ENCODE measurements at places on chromosomes 4 and X.

DNA sequence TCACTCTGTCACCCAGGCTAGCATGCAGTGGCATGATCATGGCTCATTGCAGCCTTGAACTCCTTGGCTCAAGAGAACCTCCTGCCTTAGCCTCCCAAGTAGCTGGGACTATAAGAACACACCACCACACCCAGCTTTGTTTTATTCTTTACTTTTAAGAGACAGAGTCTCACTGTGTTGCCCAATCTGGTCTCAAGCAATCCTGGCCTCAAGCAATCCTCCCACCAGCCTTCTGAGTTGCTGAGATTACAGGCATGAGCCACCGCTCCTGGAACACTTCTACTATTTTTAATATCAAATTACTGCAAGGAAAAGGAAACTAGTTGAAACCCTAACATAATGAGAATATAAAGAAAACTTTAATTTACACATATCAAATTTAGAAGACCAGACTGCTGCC is 85.4 kb downstream of the FAM13A start:
- no peak for DNase-seq

GRCh38 chrX:10168226-10168625 is 11.5 kb downstream of the CLCN4 start:
- no peak for DNase-seq

DNA sequence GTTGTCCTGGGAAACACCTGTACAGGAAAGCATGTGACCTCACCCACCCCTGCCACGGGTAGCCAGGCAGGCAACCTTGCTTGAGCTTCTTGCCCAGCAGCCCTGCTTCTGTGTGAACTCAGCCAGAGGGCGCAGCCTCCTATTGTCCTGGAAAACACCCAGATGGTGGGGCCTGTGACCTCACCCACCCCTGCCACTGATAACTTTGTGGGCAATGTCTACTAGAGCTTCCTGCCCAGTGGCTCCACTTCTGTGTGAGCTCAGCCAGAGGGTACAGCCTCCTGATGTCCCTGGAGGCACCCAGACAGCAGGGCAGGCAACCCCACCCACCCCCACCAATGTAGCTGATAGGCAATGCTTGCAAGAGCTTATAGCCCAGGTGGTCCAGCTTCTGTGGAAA is 146.3 kb downstream of the DTHD1 start:
- no peak for DNase-seq

DNA sequence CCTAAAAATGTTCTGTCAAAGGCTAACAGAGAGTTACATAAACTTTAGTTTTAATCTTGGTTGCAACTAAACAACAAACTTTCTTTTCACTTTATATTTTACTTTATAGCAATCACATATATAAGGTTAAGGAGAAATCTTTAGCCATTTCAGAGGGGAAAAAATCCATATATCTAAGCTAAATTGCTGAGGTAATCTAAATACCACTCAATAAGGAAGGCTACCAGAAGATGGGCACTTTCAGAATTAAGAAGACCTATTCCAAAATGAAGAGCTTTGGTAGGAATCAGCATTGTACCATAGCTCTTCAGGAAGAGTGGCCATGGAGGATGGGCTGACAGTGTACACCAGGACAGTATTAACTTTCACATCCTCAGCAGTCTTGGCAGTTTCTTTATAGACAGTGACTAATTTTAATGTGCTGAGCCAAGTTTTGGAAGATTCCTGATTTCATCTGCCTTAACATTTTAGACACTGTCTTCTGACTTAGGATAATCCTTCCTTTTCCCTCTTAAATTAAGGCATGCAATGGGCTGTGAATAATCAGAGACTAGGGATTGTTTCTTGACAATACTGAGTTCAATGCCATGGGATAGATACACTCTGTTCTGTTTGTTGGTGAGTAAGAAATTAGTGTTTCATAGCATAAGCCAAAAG is 7.1 kb downstream of the FAT4 start:
- DNase-seq: peak; percentile 65

GRCh38 chr4:186400676-186401075 is 134.7 kb downstream of the F11 start:
- no peak for DNase-seq

- DNase-seq: no peak
Observed at GRCh38 chr4:81346719-81347118, 125.0 kb downstream of the RASGEF1B start.

DNA sequence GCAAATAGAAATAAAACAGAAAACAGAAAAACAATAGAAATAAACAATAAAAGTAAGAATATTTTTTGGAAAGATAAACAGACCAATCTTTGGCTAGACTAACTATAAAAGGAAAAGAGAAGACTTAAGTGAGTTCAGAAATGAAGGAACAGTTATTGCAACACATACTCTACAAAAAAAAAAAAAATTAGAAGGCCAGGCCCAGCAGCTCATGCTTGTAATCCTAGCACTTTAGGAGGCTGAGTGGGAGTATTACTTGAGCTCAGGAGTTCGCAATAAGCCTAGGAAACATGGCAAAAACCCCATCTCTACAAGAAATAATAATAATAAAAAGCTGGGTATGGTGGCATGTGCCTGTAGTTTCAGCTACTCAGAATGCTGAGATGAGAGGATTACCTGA is 336.7 kb downstream of the DTHD1 start:
- no peak for DNase-seq

DNA sequence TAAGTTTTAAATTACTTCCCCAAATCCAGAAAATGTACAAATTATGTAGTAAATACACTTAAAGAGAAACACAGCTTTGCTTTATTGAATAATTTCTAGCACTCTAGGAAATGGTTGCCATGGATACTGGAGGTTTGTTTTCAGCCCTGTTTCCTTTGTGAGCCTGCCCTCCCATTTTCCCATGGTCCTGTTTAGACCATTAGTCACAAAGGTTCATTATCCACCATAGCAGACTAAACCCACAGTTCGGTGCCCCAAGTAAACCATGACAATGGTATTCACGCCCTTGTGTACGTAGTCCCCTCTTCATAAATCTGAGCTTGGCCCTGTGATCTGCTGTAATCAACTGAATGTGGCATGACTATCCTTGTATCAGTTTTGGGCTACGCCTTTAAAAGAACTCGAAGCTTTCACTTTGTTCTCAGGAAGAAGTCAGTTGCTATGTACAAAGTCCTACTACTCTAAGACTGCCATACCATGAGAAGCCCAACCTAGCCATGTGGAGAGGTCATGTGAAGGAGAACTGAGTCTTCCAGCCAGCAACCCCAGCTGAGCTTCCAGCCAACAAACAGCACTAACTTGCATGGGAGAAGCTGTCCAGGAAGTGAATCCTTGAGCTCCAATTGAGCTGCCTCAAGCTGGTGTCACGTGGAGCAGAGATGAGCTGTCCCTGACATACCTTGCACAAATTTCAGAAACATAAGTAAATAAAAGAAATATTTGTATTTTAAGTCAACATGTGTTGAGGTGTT is 300.4 kb downstream of the LDB2 start:
- peak; percentile 67 for DNase-seq

- peak; percentile 33 for DNase-seq
Observed at GRCh38 chr4:106494066-106494465, 125.5 kb upstream of the GIMD1 start.

DNA sequence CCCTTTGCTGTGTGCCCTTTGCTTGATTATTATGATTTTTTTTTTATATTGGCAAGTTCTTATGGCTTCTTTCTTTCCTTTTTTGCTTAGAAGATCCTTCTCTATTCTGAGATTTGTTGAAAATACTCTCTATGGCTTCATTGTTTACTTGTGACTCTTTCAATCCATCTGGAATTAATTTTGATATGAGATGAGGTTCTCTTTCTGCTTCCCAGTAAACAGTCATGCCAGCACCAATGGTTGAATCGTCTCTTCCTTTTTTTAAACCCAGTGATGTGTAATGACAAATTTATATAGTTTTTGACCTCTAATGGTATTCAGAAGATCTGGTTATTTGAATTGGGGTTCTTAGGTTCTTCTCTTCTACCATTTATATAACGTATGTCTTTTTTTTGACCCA is 121.8 kb downstream of the ARHGAP10 start:
- DNase-seq: peak; percentile 85

DNA sequence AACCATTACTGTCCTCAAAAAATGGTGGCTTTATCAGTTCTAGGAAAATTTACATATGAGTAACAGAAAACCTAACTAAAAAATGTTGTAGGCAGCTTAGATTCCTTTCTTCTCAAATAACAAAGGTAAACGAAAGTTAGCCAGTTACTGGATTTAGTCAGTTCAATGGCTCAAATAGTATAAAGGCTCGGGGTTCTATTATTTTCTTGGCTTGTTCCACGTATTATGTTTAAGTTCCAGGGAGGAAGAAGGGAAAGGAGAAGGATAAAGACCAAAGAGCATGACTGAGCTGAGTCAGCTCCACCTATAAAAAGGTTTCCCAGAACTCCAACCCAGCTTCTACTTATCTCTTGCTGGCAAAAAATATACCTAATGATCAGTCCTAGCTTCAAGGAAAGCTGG is 41.0 kb upstream of the MAB21L2 start:
- peak; percentile 1 for DNase-seq

GRCh38 chrX:155577682-155578081 is 35.1 kb downstream of the TMLHE start:
- no peak for DNase-seq

DNA sequence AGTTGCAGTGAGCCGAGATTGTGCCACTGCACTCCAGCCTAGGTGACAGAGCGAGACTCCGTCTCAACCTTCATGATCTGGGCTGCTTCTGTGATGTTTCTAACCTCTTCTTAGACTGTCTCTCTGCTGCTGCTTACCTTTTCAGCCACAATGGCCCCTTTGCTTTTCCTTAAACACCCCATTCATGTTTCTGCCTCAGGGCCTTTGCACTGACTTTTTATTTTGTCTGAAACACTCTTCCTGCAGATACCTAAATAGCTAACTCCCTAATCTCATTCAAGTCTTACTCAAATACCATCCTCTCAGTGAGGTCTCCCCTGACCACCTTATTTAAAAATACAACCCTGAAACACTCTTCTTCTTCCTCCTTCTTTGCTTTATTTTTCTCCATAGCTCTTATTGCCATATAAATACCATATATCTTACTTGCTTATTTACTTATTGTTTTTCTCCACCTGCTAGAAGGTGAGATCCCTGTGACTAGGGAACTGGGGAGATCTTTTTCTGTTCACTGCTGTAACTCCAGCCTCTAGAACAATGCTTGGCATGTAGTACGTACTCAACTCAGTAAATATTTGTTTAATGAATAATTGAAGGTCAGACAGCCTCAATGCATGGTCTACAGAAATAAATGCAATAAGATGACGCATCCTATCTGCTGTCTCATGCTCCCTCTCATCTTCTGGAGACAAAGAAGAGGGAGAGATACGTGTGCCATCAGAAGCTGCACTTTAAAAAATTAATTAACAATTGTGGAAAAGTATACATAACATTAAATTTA is 43.8 kb upstream of the SETD7 start:
- peak; percentile 37 for DNase-seq

- DNase-seq: peak; percentile 32
Observed at GRCh38 chr4:183989931-183990330, 84.8 kb downstream of the STOX2 start.

- DNase-seq: no peak
Observed at GRCh38 chr4:108346818-108347210, 178.1 kb upstream of the LEF1 start.

- DNase-seq: no peak
Observed at GRCh38 chr4:78953231-78953630, 14.0 kb upstream of the PAQR3 start.

- DNase-seq: no peak
Observed at GRCh38 chr4:2944091-2944482, 19.1 kb downstream of the NOP14 start.

GRCh38 chr4:173013232-173013930 is 155.2 kb upstream of the GALNT7 start:
- DNase-seq: peak; percentile 60

GRCh38 chr4:13611283-13611842 is 16.2 kb downstream of the BOD1L1 start:
- DNase-seq: peak; percentile 64

DNA sequence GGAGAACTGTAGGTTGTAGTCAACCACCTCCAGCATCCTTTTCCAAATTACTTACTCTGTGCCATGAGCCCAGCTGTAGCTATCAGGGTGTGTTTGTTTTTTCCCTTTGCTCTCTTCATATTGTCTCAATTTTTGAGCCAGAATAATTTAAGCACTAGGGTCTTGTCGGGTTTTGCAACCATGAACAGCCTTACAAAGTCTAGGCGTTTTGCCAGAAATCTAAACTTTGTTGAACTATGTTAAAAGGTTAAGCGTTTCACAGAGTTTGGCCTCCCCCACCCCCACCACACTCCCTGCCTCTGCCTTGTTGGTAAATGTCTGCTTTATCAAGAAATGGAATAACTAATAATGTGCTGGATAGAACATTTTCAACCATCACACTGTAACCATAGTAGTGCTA is 190.6 kb upstream of the TTC29 start:
- peak; percentile 75 for DNase-seq

- no peak for DNase-seq
Observed at GRCh38 chr4:46459308-46459707, 69.4 kb upstream of the GABRA2 start.

GRCh38 chr4:176107695-176108094 is 42.1 kb downstream of the WDR17 start:
- no peak for DNase-seq

Measured in fibroblast of the aortic adventitia (primary cell).